ENCODE measurements at places on chromosomes 4 and X. TPM values are rescaled to one million over a fixed set of nuclear protein-coding genes. Genes with fewer than 3 reads are reported as not detected.

The PHOX2B gene
- not detected for total RNA-seq

The ZXDA gene
- 7.0 TPM for total RNA-seq

The NLGN3 gene
- total RNA-seq: not detected

The SLC38A5 gene
- 301 TPM for total RNA-seq

The ZFP42 gene
- total RNA-seq: 3.6 TPM

The GPRIN3 gene
- total RNA-seq: under 0.01 TPM

The FAM53A gene
- 3.6 TPM for total RNA-seq

The CXCL9 gene
- total RNA-seq: not detected

The IL2RG gene
- total RNA-seq: not detected

The RHOXF2 gene
- not detected for total RNA-seq

The DHRSX gene
- 18.3 TPM for total RNA-seq

The IBSP gene
- not detected for total RNA-seq

The SH2D1A gene
- not detected for total RNA-seq

The TXK gene
- 0.48 TPM for total RNA-seq

The SERPINA7 gene
- total RNA-seq: not detected

The LDB2 gene
- 0.24 TPM for total RNA-seq

The ADGRG4 gene
- total RNA-seq: not detected

The CITED1 gene
- not detected for total RNA-seq

The REPS2 gene
- total RNA-seq: 1.3 TPM

The PROM1 gene
- total RNA-seq: 12.3 TPM

The FAM236A gene
- total RNA-seq: not detected

The TMEM47 gene
- total RNA-seq: 25.1 TPM

The GPC3 gene
- under 0.01 TPM for total RNA-seq

The ARHGAP6 gene
- total RNA-seq: 0.48 TPM

The HSFX2 gene
- total RNA-seq: 0.72 TPM

The LYAR gene
- 18.3 TPM for total RNA-seq

The PAGE2 gene
- not detected for total RNA-seq

The IRS4 gene
- total RNA-seq: not detected

The TLR1 gene
- total RNA-seq: 3.6 TPM

The ARSJ gene
- 31.5 TPM for total RNA-seq

The EDNRA gene
- 7.5 TPM for total RNA-seq

The MMRN1 gene
- 1.5 TPM for total RNA-seq

The RHOXF2B gene
- total RNA-seq: not detected

The KCND1 gene
- total RNA-seq: 0.43 TPM

The PCSK1N gene
- 0.21 TPM for total RNA-seq

The PABPC4L gene
- under 0.01 TPM for total RNA-seq

The SMR3B gene
- total RNA-seq: not detected

The MAGEA9B gene
- total RNA-seq: not detected

The TIGD4 gene
- not detected for total RNA-seq

The ATP7A gene
- total RNA-seq: 4.0 TPM

The RIBC1 gene
- 0.43 TPM for total RNA-seq

All from tracheal epithelial cell (primary cell).